Mesenteric fat pad (tissue), 1 donor: ENCODE measurements at places on chromosomes 3 and 15.

GRCh38 chr3:149245738-149246451 lies 24.3 kb upstream of the CP start:
- DNase-seq: no peak

DNA sequence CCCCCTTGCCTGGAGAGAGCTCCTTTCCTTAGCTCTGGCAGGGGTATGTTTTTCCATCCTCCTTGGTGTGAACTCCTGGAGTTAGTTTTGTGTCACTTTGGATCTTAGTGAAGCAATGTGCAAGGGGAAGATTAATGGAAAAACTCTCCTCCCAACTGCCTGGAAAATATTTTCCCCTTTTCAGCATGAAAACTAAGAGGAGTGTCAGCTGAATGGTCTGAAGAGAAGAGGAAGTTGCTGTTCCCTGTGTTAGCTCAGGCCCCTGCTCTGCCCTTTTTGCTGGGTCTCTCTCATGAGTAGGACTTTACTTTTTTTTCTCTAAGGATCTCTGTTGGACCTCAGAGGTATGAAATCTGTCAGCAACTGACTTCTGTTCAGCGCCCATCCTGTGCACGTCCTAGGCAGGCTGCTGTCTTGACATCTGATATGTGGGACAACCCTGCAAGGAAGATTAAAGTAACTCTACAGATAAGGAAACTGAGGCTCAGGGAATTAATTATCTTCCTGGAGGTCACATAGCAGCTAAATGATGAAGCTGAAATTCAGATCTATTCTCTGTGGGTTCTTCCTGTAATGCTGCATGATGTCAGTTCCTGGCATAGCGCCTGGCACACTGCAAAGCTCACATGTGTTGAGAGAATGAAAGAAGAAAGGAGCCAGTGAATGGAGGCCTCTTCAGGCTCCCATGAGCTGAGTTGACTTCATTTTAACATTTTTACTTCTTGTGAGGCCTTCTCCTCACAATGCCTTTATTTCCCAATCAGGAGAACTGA lies 109.7 kb upstream of the GALNT15 start:
- DNase-seq: no peak

GRCh38 chr3:33104803-33105202 lies 7.9 kb upstream of the GLB1 start:
- no peak for DNase-seq

- no peak for DNase-seq
These were observed 118.7 kb upstream of the ACP3 start for GRCh38 chr3:132198516-132198915.

GRCh38 chr3:8546609-8547008 lies 45.0 kb downstream of the LMCD1 start:
- no peak for DNase-seq

DNA sequence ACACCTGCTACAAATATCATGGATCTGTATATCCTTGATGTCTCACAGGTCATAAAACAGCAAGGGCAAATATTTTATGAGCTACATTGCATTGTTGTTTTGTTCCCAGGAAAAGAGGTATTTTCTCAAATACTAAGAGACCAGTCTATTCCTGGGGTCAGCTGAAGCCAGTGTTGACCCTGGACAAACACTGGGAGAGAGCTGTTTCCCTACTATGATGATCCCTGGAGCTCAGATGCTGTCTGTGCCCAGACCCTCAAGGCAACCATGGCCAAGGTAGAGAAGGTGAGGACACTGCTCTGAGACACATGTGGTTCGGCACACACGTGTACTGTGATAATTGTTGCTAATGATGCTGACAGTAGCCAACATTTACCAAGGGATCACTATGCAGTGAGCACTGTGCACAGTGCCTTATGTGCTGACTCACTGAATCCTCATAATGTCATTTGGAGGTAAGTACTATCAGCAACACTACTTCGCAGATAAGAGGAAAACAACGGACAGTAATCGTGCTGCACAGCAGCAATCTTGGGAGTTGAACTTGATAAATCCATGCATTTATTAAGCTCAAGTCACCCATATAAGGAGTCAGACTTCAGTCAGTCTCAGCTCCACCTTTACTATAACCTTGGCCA lies 943.6 kb downstream of the FHIT start:
- no peak for DNase-seq

- no peak for DNase-seq
These were observed 31.4 kb downstream of the RAF1 start for GRCh38 chr3:12632523-12632922.

- no peak for DNase-seq
These were observed 51.5 kb upstream of the UBE2E1 start for GRCh38 chr3:23754215-23754614.

DNA sequence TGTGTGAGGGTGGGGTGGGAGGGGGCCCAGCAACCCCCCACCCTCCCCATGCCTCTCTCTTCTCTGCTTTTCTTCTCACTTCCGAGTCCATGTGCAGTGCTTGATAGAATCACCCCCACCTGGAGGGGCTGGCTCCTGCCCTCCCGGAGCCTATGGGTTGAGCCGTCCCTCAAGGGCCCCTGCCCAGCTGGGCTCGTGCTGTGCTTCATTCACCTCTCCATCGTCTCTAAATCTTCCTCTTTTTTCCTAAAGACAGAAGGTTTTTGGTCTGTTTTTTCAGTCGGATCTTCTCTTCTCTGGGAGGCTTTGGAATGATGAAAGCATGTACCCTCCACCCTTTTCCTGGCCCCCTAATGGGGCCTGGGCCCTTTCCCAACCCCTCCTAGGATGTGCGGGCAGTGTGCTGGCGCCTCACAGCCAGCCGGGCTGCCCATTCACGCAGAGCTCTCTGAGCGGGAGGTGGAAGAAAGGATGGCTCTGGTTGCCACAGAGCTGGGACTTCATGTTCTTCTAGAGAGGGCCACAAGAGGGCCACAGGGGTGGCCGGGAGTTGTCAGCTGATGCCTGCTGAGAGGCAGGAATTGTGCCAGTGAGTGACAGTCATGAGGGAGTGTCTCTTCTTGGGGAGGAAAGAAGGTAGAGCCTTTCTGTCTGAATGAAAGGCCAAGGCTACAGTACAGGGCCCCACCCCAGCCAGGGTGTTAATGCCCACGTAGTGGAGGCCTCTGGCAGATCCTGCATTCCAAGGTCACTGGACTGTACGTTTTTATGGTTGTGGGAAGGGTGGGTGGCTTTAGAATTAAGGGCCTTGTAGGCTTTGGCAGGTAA lies 8.1 kb downstream of the FAM131A start:
- no peak for DNase-seq

- DNase-seq: no peak
These were observed 691 bp upstream of the HDGFL3 start for GRCh38 chr15:83208367-83208661.

DNA sequence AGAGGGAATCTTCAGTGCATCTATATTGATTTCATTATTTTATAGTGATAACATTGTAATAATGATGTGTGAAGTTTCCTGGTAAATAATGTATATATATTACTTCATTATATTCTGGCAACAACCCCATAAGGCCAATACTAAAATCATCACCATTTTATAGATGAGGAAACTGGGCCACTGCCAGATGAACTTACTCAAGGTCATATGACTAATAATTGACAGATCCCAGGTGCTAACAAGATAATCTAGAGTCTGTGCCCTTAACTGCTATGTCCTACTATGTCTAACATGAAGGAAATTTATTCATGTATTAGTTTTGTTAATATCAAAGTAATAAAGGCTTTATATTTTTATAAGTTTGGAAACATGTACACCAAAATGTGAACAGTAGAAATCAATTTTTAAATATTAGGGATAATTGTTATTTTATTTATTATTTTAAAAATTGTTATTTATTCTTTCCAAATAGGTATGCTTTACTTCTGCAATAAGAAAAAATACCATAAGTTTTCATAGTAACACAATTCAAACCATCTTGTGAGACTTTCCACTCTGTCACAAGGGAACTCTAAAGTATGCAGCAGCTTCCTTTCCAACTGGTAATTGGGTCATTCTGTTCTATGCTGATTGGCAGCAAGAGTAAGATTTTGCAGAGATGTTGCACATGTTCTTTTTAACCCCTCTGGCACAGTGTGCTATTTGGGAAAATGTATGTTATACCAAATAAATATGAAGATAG lies 90.8 kb upstream of the CMC1 start:
- no peak for DNase-seq

- DNase-seq: no peak
These were observed 10.4 kb downstream of the TSPAN3 start for GRCh38 chr15:77060546-77060945.

DNA sequence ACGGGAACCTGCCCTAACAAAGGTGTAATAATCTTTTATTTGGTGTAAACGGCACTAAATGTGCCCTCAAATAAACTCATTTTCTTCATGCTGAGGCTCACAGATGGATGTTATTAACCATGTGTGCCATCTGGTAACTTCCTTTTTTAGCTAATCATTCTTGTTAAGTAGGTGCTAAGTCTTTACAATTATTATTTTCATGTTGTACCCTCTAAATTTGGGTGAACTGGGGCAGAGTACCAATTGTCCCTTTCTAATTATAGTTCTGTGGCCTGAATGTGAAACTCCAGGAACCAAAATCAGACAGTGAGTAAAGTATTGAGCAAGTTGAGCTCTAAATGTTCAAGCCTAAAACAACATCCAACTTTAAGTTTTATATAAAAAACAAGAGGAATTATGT lies 220.7 kb upstream of the CADM2 start:
- no peak for DNase-seq

- DNase-seq: no peak
These were observed 32.9 kb downstream of the SNTN start for GRCh38 chr3:63685340-63685739.

- DNase-seq: no peak
These were observed 65.2 kb upstream of the SPPL2A start for GRCh38 chr15:50830477-50831354.

DNA sequence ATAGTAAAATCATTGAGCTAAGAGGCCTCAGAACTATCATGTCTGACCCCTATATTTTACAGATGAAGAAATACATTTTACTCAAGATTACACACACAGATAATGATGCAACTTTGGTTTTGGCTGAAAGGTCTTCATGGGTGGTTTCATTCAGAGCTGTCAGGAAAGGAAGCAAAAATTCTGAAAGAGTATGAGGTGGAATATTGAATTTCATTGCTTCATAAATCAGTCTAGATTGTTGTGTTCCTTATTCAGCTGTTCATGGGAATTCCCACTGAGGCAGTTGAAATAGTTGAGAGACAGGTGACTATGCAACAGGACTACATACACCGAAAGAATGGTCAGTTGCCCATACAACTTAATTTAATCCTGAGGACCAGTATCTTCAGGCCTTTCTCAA lies 39.4 kb downstream of the CD200 start:
- DNase-seq: no peak

DNA sequence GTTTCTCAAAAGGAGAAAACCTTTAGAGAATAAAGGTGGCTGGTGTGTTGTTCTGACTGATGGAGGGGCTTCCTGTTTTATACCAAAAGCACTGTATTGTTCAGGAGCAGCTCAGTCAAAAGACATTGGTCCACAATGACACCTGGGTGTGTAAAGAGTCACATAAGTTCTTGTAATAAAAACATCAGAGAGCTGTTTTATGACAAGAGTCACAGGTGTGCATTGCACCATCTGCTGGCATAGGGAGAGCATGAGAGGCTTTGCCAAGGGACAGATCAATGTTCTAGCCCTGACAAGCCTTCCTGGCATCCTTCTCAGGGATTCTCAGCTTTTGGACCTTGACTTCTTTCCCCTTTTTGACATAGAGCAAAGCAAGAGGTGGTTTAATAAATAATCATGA lies 20.4 kb downstream of the ARPP21 start:
- DNase-seq: no peak

GRCh38 chr3:52121464-52121805 lies 32.8 kb downstream of the POC1A start:
- DNase-seq: no peak

DNA sequence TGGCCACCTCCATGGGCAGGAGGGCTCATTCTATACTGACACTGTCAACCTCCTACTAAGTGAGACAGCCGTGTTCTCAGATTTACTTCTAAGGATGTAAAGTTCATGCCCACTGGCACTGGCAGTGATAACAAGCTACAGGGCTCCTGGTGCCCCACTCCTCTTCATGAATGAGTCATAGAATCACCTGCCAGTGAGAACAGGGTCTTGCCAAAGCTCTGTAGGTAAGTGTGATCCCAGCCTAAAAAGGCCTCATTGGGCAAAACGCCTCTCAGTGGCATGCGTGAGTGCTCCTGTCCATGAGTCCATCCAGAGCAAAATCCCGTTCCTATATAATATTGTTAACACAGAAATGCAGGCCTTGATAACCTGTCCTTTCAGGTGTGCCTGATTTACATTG lies 17.4 kb downstream of the PXYLP1 start:
- DNase-seq: no peak

DNA sequence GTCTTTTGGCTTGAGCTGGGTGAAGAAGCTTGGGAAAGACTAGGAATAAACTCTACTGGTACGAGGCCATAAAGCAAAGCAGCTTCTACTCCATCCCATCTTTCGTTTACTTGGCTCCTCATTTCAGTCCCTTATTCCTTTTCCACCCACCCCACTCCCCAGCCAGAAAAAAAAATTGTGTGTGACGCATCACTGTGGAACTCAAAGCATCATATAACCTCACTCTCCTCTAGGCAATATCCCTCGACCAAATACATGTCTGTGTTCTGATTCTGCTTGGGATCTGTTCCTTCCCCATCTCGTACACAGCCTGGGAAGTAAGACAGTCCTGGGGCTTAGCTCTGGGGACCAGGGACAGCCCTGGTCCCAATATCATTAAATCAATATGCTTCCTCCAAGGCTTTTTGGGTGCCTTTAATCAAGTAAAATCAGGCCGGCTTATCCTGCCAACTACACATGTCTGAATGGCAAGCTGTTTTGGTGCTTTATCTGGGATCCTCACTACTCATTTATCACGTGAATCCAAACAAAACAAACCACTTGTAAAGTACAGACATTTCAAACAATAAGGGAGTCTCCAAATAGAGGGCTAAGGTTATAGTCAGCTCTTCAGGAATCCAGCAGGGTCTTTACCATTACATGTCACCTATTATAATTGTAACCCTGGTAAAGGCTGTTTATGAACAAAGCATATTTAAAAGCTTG lies 74.9 kb upstream of the ZBED2 start:
- DNase-seq: no peak

- DNase-seq: no peak
These were observed 171.9 kb downstream of the FMN1 start for GRCh38 chr15:33022629-33023028.

DNA sequence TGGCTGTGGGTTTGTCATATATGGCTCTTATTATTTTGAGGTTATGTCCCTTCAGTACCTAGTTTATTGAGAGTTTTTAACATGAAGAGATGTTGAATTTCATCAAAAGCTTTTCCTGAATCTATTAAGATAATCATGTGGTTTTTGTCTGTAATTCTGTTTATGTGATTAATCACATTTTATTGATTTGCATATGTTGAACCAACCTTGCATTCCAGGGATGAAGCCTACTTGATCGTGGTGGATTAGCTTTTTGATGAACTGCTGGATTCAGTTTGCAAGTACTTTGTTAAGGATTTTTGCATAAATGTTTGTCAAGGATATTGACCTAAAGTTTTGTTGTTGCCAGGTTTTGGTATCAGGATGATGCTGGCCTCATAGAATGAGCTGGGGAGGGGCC lies 33.1 kb upstream of the IQCF2 start:
- DNase-seq: no peak

GRCh38 chr15:29342201-29342600 lies 72.6 kb upstream of the NSMCE3 start:
- DNase-seq: no peak
